ENCODE measurements at places on chromosomes 3 and 15.

DNA sequence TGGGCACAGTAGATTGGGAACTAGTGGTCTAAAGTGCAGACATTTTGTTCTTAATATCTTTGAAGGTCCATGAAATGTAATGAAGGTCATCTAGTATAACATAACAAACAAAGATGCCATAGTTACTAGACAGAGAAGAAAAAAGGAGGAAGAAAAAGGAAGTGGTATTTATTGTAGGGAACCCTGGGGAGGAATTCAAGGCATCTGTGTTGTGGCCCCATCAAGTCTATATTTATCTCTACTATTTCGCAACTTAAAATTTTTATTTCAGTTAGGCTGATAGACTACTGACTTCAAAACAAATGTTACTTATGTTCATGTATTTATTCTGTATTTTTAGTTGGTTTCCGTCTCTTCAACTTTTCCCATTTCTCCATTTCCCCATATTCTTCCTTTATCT lies 48.9 kb upstream of the ZDHHC23 start:
- peak overlapping the region; percentile 2 for H3K27ac ChIP-seq
- H3K27me3 ChIP-seq, result no peaks in the 10 kb centered on the region
- H3K4me1 ChIP-seq, result no peaks in the 10 kb centered on the region
- H3K36me3 ChIP-seq, result no peaks in the 10 kb centered on the region
- peak overlapping the region; percentile 41 for H3K4me3 ChIP-seq
- no peak for DNase-seq

DNA sequence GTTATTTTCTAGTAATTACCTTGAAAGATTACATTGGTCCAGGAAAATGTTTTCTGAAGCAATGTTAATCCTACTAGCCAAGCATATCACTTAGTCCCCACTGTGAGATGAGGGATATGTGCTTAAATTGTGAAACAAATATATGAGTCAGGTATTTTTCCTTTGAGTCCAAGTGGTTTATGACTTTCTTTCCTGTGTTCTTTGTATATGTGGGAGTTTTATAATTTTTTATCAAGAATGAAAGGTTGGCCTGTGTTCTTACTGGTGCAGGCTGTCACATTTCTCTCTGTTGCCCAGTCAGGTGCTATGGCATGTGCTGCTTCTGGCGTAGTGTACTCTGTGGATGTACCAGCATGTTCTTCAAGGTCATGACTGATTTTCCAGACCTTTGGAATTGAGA lies 147.4 kb downstream of the CMSS1 start:
- H3K4me3 ChIP-seq, result no peak overlapping the region
- H3K4me1 ChIP-seq, result no peaks in the 10 kb centered on the region
- no peaks in the 10 kb centered on the region for H3K27me3 ChIP-seq
- no peak for DNase-seq

- H3K36me3 ChIP-seq, result no peaks in the 10 kb centered on the region
- H3K27me3 ChIP-seq, result no peaks in the 10 kb centered on the region
- no peak overlapping the region for H3K27ac ChIP-seq
- no peak overlapping the region for H3K4me3 ChIP-seq
These were observed 16.7 kb downstream of the MEGF11 start for GRCh38 chr15:66236806-66237375.

DNA sequence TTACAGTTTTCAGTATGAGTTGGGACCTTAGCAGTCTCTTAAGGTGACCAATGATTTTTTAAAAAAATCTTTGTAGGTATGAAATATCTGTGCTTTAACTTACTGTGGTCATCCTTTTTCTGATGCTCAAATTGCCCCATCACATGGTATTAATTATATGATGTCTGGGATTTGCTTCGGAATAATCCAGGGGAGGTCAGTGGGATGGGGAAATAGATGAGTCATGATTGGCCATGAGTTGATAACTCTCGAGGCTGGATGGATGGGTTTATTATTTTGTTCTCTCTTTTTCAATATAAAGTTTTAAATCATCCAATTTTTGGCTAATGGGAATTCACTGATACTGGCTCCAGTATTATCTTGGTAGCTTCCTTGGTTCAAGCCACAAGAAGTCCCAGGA lies 370.3 kb upstream of the TPM1 start:
- no peak overlapping the region for H3K4me3 ChIP-seq
- no peaks in the 10 kb centered on the region for H3K4me1 ChIP-seq
- no peak for DNase-seq
- no peaks in the 10 kb centered on the region for H3K36me3 ChIP-seq
- no peaks in the 10 kb centered on the region for H3K27me3 ChIP-seq

GRCh38 chr15:74158855-74159650 lies 14.5 kb upstream of the ISLR start:
- no peak overlapping the region for H3K27ac ChIP-seq
- no peak for DNase-seq
- peaks cover 3% of the 10 kb centered on the region for H3K4me1 ChIP-seq
- H3K27me3 ChIP-seq, result no peaks in the 10 kb centered on the region
- no peak overlapping the region for H3K4me3 ChIP-seq

DNA sequence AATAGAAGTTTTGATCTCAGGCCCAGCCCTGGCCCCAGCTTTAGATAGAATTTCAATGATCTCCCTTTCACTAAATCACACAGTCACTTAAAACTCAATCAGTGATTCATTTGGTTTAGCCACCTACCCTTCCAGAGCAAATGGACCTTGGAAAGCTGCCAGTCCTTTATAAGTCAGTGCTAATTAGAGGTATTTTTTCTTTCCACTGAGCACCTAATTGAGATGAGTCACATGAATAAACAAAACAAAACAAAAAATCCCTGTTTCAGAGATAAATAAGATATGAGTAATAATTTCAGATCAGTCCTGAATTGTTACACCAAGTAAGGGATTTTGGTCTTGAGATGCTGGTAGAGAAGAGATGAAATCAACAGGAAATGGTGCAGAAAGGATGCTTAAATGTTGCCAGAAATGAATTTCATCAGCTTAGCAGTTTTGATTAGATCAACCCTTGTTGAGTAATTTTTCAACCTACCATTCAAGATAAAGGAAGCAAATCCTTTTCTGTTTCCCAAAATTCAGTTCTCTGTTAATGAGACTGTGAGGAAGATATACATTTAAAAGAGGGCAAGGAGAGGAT lies 352.0 kb upstream of the COL8A1 start:
- H3K4me3 ChIP-seq, result no peak overlapping the region
- peak overlapping the region; percentile 43 for H3K27ac ChIP-seq
- H3K4me1 ChIP-seq, result peaks cover 23% of the 10 kb centered on the region
- H3K27me3 ChIP-seq, result no peaks in the 10 kb centered on the region
- H3K36me3 ChIP-seq, result no peaks in the 10 kb centered on the region
- DNase-seq, result no peak

DNA sequence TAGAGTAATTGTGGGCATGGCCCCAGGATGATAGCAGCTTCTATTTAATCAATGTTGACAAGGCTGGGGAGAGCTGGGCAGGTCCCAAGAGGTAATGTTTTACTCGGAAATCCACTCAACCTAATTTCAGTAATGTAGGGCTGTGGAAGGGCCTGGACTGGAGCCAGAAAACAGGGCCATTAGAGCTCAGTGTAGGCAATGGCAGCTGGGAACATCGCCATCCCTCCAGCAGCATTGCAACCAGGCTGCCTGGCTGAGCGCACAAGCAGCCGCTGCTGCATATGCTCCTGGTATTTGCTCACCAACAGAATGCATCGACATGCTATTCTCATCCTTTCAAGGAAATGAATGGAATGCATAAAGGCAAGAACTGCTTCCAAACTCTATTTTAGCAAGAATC lies 90.0 kb downstream of the GAP43 start:
- no peak overlapping the region for H3K27ac ChIP-seq
- no peaks in the 10 kb centered on the region for H3K27me3 ChIP-seq
- no peak overlapping the region for H3K4me3 ChIP-seq

DNA sequence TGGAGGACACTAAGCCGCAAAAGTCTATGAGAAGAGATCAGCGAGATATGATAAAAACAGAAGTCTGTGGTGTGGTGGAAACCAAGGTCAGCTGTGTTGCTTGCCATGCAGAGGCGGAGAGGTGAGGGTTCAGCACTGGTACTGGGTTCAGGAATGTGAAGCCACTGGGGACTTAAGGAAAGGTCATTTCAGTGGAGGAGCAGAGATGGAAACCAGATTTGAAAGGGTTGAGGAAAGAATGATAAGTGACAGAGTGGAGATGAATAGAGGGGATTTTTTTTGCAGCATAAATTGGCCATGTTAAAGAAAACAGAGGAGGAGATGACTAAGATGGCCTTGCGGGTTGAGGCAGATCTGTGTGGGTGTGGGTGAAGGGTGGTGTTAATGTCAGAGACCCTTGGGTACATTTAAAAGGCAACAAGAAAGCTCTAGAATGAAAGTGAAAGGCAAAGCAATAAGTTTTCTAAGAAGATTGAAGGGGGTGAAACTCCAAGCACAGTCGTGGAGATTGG lies 265.5 kb downstream of the ADAMTSL3 start:
- no peaks in the 10 kb centered on the region for H3K4me1 ChIP-seq
- no peak overlapping the region for H3K4me3 ChIP-seq
- H3K27ac ChIP-seq, result no peak overlapping the region
- H3K36me3 ChIP-seq, result no peaks in the 10 kb centered on the region
- no peaks in the 10 kb centered on the region for H3K27me3 ChIP-seq
- DNase-seq, result no peak

DNA sequence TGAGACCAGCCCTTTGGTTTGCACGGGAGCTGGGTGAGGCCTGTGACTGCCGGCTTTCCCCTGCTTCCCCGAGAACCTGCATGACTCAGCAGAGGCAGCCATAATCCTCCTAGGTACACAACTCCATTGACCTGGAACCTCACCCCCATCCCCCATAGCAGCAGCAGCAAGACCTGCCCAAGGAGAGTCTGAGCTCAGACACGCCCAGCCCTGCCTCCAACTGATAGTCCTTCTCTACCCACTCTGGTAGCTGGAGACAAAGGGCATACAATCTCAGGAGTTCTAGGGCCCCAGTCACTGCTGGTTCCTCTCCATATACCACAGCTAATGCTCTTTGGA lies 141.0 kb upstream of the ARHGEF26 start:
- H3K4me3 ChIP-seq, result peak overlapping the region; percentile 56
- no peak for DNase-seq
- no peaks in the 10 kb centered on the region for H3K36me3 ChIP-seq
- peak overlapping the region; percentile 90 for H3K27ac ChIP-seq
- H3K4me1 ChIP-seq, result peaks cover 19% of the 10 kb centered on the region

- H3K36me3 ChIP-seq, result no peaks in the 10 kb centered on the region
- no peak for DNase-seq
- H3K27me3 ChIP-seq, result no peaks in the 10 kb centered on the region
- no peak overlapping the region for H3K4me3 ChIP-seq
These were observed 133.4 kb upstream of the ROPN1 start for GRCh38 chr3:124125315-124125714.

DNA sequence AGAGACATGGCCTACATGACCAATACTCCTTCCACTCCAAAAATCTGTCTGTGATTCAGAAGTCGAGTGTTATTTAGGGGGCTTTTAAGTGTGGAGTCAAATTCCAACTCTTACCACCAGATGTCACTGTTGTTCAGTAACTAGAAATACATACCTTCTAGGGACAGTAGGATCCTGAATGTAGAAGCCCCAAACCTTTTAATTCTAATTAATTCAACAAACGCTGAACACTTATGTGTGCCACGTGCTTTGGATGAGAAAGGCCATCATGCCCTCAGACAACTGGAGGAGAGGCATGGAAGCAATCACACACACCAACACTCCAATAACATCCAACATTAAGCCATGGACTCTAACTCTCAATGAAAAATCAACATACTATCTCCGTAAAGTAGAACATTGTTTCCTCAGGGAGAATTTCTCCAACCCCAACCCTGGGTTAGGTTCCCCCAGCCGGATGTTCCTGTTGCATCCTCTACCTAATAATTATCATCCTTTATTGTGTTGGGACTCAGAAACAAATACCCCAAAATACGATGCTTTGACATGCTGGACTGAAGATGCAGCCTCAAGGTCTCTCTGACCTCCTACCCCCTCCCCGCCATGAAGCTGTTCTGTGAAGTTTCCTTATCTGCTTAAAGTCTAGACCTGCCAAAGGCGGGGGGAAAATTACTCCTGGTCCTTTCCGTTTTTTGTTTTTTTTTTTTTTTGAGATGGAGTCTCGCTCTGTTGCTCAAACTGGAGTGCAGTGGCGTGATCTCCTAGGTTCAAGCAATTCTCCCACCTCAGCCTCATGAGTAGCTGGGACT lies 8.0 kb upstream of the CCDC13 start:
- no peaks in the 10 kb centered on the region for H3K27me3 ChIP-seq
- H3K4me3 ChIP-seq, result no peak overlapping the region
- H3K27ac ChIP-seq, result peak overlapping the region; percentile 80
- H3K36me3 ChIP-seq, result no peaks in the 10 kb centered on the region
- no peak for DNase-seq
- no peaks in the 10 kb centered on the region for H3K4me1 ChIP-seq

- no peak for DNase-seq
- H3K27me3 ChIP-seq, result no peaks in the 10 kb centered on the region
- peak overlapping the region; percentile 65 for H3K27ac ChIP-seq
- no peak overlapping the region for H3K4me3 ChIP-seq
These were observed 147.8 kb upstream of the MCTP2 start for GRCh38 chr15:94083467-94084052.

- peaks cover 9% of the 10 kb centered on the region for H3K36me3 ChIP-seq
- DNase-seq, result no peak
- no peaks in the 10 kb centered on the region for H3K4me1 ChIP-seq
- no peak overlapping the region for H3K4me3 ChIP-seq
- no peaks in the 10 kb centered on the region for H3K27me3 ChIP-seq
These were observed 35.7 kb upstream of the GRAMD1C start for GRCh38 chr3:113802795-113803455.

- H3K27me3 ChIP-seq, result no peaks in the 10 kb centered on the region
- H3K4me1 ChIP-seq, result no peaks in the 10 kb centered on the region
- no peak overlapping the region for H3K4me3 ChIP-seq
- H3K27ac ChIP-seq, result no peak overlapping the region
- DNase-seq, result no peak
These were observed 18.1 kb upstream of the SLC22A13 start for GRCh38 chr3:38247366-38248035.

DNA sequence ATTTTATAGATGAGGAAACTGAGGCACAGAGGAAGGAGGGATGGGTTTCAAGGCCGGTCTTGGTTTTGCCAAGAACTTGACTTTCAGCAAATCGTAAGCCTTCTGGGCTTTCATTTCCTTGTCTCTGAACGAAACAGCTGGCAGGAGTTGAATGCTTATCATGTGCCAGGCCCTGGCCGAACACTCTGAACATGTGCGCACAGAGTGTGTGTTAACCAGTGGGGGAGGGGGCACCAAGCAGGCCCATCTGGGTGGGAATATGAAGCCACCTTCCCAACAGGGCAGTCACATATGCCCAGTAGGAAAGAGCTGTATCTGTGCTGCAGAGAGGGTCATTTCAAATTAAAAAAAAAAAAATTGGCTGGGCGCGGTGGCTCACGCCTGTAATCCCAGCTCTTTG lies 29.3 kb downstream of the ZNF710 start:
- no peaks in the 10 kb centered on the region for H3K27me3 ChIP-seq
- no peak for DNase-seq
- peaks cover 27% of the 10 kb centered on the region for H3K4me1 ChIP-seq
- H3K36me3 ChIP-seq, result no peaks in the 10 kb centered on the region
- no peak overlapping the region for H3K4me3 ChIP-seq

DNA sequence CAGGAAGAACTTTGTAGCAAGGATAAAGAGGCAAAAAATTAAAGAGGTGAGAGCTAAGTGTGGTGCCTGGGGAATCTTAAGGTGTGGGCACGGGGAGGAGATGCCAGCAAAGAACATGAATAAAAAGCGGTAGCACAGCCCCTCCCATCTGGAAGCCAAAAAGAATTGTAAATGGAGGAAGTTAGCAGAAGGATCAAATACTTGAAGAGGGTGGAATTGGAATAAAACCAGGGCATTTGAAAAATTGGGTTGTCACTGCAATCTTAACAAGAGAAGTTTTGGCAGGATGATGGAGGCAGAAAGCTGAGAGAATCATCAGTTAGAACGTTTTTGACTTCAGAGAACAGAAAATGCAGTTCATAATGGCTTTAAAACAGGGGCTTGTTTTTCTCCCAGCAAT lies 2.4 kb downstream of the CCR2 start:
- no peak overlapping the region for H3K27ac ChIP-seq
- no peak for DNase-seq
- no peaks in the 10 kb centered on the region for H3K4me1 ChIP-seq
- no peaks in the 10 kb centered on the region for H3K27me3 ChIP-seq
- H3K36me3 ChIP-seq, result no peaks in the 10 kb centered on the region

All from esophagus squamous epithelium (tissue), 5 donors.